ENCODE measurements at places on chromosomes 2 and 18.

DNA sequence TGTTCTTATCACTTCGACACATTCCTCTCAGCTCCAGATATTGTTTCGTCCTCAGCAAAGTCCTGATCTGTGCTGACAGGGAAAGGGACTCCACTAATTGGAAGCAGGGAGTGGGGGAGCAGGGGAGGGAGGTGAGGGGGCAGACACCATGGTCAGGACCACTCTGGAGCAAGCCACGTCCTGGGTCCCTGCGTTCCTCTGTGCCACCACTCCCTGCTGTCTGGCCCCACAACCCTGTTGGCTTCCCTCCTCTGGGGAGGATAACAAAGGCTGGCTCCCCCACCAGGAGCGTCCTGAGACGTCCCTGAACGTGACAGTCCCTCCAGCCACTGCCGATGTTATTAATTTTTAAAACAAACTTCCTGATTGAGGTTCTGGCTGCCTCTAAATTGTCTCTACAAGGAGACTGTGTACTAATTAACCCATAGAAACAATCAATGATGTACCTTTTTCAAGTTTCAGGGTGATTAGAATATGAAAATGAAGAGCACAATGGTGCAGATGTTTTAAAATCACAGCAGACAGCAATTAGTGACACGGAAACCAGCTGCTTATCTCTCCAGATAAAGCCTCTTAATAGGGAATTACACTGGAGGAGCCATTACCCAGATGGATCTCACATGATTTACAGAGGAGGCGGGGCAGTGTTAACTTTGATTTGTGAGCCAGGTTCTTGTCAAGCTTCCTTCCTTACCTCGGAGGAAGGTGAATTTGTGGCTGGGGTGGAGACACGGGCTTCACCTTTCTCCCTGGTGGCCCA, 257.5 kb downstream of the SETBP1 start:
- DNase-seq = no peak

DNA sequence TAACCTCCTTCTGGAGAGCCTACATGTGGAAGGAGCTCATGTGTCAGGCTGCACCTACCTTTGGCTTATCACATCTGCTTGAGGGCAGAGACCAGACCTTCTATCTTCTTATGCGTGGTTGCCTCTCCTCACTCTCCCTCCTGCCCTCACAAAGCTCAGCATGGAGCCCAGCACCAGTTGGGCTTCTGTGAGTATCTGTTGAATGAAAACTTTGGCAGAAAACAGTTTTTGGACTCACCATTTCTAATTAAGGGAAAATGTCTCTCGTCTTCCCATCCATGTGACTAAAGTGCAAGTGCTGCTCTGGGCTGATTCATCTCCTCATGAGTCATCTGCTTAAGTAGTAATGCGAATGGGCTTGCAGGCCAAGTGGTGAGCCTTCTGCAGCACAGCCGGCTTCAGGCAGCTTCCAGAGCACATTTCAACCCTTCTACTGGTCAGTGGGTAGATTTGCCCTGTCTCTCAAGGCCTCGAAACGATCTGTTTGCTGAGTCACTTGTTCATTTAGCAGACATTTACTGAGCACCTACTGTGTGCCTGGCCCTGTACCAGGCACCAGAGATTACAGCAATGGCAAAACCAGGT, 102.6 kb downstream of the VSNL1 start:
- DNase-seq = peak; percentile 19

GRCh38 chr2:185268651-185269050, 470.0 kb upstream of the FSIP2 start:
- DNase-seq = no peak

- DNase-seq = no peak
These were observed 36.8 kb downstream of the MYT1L start for GRCh38 chr2:2294183-2294690.

- DNase-seq = peak; percentile 49
These were observed 92.7 kb upstream of the CD302 start for GRCh38 chr2:159890551-159891266.

- no peak for DNase-seq
These were observed 86.1 kb downstream of the SLC4A10 start for GRCh38 chr2:161710131-161710915.

DNA sequence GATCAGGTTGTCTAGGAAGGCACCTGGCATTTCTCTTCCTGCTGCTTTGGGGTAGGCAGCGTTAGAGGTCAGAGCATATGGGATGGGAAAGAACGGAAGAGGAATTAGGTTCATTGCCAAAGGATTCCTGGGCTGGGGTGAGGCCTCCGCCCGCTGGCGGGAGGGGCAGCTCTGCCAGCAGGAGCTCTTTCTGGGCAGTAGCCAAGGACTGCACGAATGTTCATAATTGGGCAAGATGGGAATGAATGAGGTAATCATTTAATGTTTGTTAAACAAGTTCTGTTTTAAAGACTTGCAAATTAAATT, 253.9 kb downstream of the AGAP1 start:
- no peak for DNase-seq

DNA sequence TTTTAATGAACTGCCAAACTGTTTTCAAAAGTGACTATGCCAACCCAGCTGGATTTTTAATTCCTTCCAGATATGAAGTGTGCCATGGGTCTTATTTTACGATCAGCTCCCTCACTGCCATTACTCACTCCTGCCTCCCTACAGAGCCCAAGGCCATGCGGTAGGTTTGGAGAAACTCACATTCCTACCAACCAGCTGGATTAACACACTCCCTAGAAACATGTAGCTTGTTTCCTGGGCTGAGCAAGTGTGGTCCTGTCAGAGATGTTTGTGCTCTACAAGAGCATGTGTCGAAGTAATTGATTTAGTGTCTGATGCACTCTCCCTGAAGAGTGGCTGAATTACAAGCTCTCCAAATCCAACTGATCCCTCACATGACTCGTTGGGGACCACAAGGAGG, 82.5 kb downstream of the SPP2 start:
- DNase-seq = no peak

- no peak for DNase-seq
These were observed 163.0 kb upstream of the LINC00305 start for GRCh38 chr18:64311859-64312258.

DNA sequence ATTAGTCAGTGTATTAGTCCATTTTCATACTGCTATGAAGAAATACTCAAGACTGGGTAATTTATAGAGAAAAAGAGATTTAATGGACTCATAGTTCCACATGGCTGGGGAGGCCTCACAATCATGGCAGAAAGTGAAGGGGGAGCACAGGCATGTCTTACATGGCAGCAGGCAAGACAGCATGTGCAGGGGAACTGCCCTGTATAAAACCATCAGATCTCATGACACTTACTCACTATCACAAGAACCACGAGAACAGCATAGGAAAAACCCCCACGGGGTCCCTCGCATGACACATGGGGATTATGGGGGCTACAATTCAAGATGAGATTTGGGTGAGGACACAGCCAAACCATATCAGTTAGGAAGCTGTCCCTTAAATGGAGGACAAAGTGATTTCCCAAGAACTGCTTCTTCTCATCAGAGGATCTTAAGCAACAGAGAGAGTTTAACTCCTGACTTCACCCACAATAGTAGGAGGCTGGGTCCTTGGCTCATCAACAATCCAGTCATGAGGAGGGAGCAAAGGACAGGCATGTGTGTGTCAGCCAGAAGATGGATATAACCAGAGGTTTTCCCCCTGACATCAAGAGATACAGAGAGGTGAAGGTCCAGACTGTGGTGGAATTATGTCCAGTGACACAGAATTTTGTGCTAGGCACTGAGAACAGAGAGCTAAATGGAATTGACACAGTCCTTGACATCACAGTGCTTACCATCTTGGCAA, 203.8 kb upstream of the SH3BP4 start:
- no peak for DNase-seq

DNA sequence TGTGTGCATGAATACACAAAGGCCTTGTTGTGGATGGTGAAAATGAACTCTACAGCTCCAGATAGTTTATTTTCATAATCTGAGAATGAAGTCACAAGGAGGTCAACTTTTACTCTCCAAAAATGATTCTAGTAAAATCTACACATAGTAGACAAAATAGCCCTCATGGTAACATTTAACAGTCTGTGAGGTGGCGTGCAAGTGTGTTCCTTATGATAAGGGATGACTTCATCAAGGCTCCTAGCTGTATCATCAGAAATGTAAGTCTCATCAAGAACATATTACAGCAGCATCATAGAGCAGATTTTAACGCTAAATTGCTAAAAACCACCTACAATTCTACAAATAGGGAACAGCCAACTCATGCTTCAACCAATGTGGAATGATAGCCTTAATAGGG, 72.3 kb upstream of the RIOK3 start:
- DNase-seq = no peak

DNA sequence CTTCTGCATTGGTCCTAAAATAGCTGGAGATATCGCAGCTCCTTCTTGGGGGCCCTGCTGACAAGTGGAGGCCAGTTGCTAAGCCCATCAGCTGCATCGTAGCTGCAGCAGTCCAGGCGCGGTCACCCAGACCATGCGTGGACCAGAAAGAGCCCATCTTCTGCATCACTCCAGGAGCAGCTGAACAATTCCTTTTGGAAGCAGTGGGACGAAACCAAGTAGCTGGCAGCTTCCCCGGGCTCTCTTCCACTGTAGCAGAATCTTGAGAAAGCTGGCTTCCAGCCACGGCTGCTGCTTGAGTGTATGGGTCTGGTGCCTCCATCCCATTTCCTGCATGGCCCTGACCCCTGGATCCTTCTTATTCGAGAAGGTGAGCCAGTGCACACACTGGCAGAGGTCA, 22.2 kb upstream of the CAB39 start:
- no peak for DNase-seq

DNA sequence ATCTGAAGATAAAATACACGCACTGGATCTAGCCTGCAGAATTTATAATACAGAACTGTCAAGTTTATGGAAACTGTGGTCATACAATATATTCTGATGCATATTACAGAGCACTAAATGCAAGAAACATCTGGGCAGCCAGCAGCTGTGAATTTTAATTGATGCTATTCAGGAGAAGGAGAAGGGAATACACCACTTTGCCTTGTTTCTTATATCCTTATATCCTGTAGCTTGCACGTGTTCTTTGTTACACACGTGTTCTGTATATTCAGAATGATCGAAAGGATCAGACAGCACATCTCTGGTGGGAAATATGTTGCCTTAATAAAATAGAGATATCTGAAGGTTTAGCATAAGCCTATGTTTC, 335.8 kb downstream of the AGPS start:
- DNase-seq = no peak

DNA sequence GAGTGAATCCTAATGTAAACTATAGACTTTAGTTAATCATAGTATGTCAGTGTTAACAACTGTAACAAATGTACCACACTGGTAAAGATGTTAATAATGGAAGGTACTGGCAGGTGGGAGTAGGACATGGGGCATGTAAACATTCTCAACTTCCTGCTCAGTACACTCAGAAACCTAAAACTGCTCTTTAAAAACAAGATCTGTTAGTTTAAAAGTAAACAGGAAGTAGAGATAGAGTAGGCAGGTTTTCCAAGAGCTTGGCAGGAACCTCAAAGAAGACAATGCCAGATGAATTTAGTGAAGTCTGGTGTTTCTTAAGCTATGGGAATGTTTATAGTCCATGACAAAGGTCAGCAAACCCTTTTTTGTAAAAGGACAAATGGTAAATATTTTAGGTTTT, 46.6 kb downstream of the CCDC138 start:
- DNase-seq = no peak

GRCh38 chr2:181188605-181189004, 208.2 kb downstream of the UBE2E3 start:
- no peak for DNase-seq

DNA sequence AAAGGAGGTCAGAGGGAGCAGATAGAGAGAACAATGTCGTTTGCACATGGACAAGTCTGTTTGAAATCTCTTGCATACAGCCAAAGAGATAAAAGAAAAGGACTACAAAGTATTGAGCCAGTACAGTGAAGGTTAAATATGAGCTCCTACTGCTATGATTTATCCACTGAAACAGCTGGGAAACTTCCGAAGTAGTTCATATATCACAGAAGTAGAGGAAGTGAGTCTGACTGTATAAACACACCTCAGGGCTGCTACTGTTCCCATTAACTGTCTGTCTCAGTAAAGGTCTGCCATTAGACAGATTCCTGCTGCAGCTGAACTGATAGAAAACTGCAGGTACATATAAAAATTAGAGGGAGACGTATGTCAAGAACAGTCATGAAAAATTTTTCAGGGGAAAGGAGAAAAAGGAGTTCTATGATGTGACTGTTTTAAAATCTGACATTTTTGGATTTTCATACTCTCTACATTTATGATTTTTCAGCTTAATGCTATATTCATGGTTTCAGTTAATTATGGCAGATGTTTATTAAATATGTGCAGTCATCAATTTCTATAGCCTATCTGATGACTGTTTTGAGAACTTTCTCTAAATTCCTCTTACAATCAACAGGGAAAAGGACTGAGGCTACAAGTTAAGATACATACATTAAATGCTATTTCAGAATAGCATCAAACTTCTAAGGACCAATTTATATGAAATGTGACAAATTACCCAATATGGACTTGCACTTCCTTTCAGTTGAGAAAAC, 364.7 kb downstream of the ERBB4 start:
- DNase-seq = no peak

GRCh38 chr2:236408090-236408489, 143.9 kb upstream of the ASB18 start:
- DNase-seq = no peak

DNA sequence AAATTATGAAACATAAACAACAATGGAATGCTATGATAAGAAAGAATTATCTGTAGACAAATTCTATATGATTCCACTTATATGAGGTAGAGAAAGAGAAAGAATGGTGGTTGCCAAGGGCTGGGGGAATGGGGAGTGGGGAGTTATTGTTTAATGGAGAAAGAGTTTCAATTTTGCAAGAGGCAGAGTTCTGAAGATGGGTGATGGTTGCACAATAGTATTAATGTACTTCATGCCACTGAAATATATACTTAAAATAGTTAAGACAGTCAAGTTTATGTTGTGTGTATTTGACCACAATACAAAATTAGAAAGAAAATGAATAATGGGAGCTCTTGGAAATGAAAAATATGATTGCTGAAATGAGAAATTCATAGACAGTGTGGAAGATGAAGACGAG, 22.6 kb upstream of the FAM117B start:
- DNase-seq = no peak

- no peak for DNase-seq
These were observed 69.9 kb downstream of the SGPP2 start for GRCh38 chr2:222494104-222494739.

DNA sequence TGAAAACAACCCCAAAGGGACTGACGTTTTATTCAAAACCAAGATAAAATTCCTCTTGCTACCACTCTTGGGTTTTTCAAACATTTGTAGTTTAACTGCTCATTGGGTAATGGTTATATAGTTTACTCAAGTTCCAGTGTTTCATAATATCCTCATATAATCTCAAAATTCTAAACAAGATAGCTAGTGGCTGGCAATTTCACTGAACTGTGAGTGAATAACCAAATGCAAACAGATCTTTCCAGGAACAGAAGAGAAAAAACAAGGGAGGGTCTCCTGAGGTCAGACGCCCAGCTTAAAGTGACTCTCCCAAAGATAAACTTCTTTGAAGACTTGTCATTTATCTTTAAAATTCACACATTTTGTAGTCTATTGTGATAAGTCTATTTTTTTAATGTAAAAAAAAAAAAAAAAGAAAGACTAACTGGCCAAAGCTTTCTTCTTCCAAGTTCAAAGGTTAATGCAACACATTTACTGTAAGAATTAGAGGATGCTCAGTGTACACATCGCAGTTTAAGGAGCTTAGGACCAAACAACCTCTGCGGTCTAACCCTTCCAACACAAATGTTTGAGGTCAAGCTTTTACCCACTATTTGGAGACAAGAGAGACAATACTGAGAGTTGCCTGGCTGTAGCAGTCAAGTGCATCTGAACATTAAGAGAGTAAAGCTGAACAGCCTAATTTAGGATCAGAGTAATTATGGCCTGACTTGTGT, 26.6 kb downstream of the LPIN2 start:
- no peak for DNase-seq

- DNase-seq = no peak
These were observed 172.2 kb downstream of the TMEM247 start for GRCh38 chr2:46651363-46652099.

All from T-helper 2 cell treated with Interferon-gamma antibody and Interleukin-4, amounts not matched to agents 5 μg/mL and 100 μg/mL, for 36 hours (primary cell).